Stimulated activated CD8-positive, alpha-beta memory T cell treated with anti-CD3 and anti-CD28 coated beads, Interleukin-4, amount 100 ng/mL, for 1 hour (primary cell): ENCODE measurements at places on chromosomes 3 and 15.

GRCh38 chr3:119894195-119894594 is 112.3 kb downstream of the NR1I2 start:
- no peak for DNase-seq

DNA sequence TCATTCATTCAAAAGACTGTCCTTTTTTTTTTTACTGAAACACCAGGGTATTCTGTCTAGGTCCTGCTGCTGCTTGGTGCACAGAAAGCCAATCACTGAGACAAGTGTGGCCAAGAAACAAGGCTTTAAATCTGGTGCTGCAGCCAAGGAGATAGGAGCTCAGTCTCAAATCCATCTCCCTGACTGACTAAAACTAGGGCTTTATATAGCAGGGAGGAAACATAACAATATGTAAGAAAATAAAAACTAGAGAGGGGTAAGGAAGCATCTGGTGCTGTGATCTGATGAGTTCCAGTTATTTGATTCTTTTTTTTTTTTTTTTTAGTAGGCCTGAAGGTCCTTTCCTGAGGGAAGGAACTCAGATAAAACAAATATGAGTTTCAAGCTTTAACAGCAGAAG is 139.8 kb downstream of the ATG7 start:
- DNase-seq, result no peak

DNA sequence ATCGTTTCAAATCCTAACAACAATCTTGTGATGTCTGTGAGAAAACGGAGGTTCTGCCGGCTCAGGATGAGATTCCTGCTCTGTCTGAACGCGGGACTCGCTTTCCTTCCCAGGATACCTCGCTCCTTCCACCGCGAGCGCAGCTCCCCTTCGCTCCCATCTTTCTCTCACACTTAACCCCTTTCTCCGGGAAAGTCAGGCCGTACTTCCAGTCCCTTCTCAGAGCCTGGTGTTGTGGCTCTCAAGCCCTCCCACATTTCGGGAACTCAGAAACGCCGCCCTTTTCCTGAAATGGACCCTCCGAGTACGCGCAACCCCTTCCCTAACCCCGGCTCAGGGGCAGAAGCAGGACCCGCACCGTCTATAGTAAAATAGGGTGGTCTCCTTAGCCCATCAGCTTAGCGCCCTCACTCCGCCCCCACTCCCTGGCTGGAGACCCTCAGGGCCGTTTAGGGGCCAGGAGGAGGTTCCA is 378 bp upstream of the FEM1B start:
- no peak for DNase-seq

- DNase-seq, result no peak
Observed at GRCh38 chr3:61638741-61639140, 77.4 kb downstream of the PTPRG start.

DNA sequence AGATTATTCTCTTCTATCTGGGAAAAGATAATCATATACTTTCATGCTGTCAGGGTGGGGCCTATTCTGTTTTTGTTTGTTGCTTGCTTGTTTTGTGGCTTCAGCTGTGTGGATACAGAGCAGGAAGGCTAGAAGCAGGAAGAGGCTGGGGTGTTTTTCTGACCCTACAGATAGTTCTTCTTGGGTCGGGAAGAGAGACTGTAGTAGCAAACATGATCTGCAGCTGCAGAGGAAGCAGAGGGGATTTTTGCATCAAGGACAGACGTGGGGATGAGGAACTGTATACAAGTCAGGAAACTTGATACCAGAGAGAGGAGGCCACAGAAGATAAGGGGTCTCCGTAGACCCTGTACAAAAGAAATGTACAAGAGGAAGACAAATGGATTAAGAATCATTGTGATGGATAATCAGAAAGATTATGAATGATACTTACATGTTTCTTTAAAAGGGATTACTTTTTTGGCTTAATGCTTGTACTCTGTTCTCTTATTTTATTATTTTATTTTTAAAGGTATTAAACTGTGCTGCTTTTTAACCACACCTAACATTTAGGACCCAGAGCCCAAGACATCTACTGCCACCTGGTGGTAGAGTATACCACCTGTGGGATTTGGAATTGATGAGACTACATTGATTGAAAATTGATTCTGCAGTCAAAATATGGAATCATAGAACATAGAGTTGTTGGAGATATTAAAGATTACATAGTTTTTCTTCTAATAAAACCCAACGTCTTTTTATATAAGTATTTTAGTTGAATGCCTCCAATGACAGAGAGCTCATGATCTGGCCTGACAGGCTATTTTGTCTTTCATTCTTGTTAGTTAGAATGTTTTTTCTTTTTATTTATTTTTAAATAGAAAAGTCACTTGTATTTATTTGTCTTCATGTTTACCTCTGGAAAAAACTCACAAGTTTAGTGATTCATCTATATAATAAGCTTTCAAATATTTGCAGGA is 87.3 kb upstream of the ROPN1 start:
- DNase-seq, result no peak

GRCh38 chr3:168044049-168044448 is 51.7 kb downstream of the GOLIM4 start:
- DNase-seq, result no peak

GRCh38 chr15:74132681-74133651 is 2.6 kb downstream of the ISLR2 start:
- DNase-seq, result no peak

- no peak for DNase-seq
Observed at GRCh38 chr3:156376199-156376598, 178.7 kb downstream of the SSR3 start.

DNA sequence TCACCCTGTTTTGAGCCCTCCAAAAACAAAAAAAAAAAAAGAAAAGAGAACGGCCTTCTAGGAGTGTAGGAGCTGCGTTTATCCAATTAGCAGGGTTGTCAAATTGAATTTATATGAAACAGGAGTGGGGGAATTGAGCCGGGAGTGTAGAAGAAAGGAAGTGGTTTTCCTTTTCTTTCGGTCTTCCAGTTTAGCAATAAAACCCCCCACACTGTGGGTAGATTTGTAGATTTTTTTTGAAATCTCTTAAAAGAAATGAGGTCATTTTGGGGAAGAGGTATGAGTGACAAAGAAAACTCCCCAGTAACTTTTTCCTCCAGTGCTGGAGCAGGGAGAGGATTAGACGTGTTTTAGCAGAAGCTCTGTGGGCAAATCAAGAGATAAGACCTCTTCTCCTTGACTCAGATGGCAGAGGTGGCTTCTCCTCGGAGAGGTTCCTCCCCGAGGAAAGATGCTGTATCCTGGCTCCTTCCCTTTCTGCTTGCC is 30.8 kb downstream of the BOC start:
- no peak for DNase-seq

GRCh38 chr3:111915905-111916304 is 56.8 kb downstream of the PHLDB2 start:
- DNase-seq, result no peak
